Stimulated activated CD8-positive, alpha-beta memory T cell treated with anti-CD3 and anti-CD28 coated beads, Interleukin-2, amount 100 ng/mL, for 1 hour (primary cell): ENCODE measurements at places on chromosomes 13 and 19.

GRCh38 chr19:30401956-30402355 is 29.8 kb downstream of the ZNF536 start:
- no peak for DNase-seq

- DNase-seq, result no peak
These were observed 77.0 kb downstream of the LRRC63 start for GRCh38 chr13:46288570-46289259.

- no peak for DNase-seq
These were observed 79.9 kb downstream of the FREM2 start for GRCh38 chr13:38766799-38767198.

- DNase-seq, result no peak
These were observed 22.4 kb upstream of the MATK start for GRCh38 chr19:3808420-3809143.

DNA sequence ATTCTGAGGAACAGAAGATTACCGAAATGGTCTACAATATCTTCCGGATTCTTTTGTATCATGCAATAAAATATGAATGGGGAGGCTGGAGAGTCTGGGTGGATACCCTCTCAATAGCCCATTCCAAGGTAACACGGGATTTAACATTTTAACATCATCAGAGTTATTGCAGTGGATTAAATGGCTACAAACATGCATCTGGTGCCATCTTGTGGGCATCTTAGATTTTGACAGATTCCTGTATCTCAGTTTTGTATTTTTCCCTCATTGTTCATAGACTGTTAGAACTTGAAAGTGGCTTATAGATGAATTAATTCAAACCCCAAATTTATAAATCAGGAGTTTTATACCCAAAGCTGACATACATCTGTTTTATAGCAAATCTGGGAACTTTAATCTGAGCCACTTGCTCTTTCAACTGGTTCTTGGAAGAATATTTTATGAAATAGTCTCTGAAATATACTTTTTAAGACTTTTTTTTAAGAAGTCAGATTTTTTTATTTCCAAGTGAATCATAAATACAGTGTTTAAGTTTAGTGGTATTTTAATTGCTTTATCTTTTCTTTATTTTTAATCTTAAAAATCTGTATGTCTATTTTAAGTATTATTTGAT is 215.2 kb downstream of the NBEA start:
- no peak for DNase-seq

DNA sequence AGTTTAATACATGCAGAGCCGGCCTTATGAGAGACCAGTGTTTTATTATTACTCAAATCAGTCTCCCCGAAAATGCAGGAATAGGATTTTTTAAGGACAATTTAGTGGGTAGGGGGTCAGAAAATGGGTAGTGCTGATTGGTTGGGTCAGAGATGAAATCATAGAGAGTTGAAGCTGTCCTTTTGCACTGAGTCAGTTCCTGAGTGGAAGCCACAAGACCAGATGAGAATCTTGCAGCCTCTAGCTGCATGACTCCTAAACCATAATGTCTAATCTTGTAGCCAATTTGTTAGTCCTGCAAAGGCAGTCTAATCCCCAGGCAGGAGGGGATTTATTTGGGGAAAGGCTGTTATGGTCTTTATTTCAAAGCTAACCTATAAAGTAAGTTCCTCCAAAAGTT is 1163.9 kb downstream of the DIAPH3 start:
- no peak for DNase-seq

DNA sequence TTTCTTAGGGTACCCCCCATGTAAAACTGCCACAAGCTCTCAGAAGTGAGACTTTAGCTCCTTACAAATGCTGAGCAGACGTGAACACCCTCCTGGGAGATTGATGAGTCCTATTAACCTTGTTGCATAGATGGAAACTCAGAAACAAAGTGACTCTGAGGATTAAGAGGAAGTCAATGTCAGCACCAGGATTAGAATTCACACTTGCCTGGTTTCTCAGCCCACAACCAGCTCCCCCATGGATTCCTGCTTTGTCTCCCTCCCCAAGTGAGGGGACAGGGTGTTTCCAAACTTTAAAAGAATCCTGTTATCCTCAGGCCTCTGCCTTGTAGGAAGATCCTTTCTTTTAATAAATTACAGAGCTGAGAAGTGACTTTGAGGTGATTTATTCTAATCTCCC is 324.4 kb downstream of the NDFIP2 start:
- DNase-seq, result no peak

- no peak for DNase-seq
These were observed 812.8 kb upstream of the SLC10A2 start for GRCh38 chr13:103878891-103879605.

DNA sequence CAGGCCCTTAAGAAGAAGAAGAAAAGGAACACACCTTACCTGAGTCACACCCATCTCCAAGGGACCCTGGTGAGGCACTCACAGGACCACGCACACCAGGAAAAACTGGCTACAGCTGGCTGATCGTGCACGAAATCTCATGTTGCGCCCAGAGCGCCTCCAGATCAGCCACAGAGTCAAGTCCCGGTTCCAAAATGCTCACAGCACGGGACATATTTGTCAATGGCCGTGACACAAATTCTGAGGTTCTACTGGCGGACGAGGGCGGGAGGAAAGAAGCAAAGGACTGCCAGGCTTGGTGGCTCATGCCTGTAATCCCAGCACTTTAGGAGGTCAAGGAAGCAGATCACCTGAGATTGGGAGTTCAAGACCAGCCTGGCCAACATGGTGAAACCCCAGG is 21.5 kb downstream of the SH3GL1 start:
- DNase-seq, result no peak

DNA sequence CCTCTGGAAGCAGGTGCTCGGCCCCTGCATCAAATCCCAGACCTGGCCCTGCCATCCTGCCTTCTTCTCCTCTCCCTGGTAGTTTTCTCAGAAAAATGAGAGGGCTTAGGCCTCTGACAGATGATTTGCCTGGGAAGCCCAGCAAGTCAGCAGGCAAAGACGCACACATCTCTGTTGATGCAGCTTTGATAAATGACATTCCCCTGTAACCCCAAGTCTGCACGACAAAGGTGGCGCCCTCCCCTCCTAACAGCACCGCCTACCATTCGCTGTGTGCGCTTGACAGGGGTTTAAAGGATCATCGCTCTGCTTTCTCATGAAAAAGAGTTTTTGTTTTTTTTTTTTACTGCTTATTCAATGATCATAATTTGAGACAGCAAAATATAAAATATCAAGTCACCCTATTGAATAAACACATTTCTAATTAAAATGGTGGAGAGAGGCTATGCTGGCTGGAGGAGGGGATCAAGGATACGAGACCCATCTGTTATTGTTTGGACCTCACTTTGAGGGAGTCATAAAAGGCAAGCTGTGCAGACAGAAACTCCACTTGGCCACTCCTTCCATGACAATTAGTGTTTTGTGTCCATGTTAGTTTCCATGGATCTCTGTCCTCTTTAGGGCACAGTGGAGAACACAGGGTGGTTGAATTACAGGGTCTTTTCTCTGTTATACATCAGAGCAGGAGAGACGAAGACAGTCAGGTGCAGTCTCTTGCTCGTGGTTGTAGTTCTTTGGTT is 126.1 kb downstream of the FGF9 start:
- DNase-seq, result no peak

- DNase-seq, result no peak
These were observed 6.2 kb downstream of the SULT2B1 start for GRCh38 chr19:48558018-48558684.
